ENCODE measurements at places on chromosomes 4 and X. TPM values are rescaled to one million over a fixed set of nuclear protein-coding genes. Genes with fewer than 3 reads are reported as not detected.
A peak's percentile ranks its signal among the peaks of the same experiment; 100 is the strongest.

DNA sequence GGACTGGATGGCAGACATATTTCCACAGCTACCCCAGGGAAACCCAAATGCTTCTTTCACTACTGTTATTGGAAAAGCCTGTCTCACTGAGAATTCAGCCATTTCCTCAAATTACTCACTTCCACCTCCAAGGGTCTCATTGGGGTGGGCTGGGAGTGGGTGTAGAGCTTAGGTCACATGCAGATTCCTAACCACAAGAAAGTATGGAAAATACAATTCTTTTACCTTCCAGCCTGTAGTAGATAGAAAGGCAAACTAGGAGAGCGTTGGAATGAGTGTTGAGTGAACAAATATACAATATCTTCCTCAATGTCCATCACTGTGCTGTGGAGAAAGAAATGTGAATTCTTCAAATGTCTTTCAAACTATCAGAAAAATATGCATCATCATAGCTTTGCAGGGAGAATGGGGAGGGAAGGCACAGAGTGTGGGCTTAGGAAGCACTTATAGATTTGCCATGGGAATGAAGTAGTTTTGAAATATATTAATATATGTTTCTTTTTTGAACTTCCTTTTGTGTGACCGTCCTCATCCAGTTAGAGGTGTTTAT lies 245.3 kb upstream of the JADE1 start:
- DNase-seq, result no peak
- no peaks in the 10 kb centered on the region for H3K36me3 ChIP-seq
- no peak overlapping the region for H3K27ac ChIP-seq

- no peaks in the 10 kb centered on the region for H3K36me3 ChIP-seq
- H3K27me3 ChIP-seq, result no peaks in the 10 kb centered on the region
- DNase-seq, result no peak
- no peaks in the 10 kb centered on the region for H3K4me1 ChIP-seq
- no peak overlapping the region for H3K27ac ChIP-seq
These were observed 126.3 kb downstream of the AASDH start for GRCh38 chr4:56261027-56261426.

DNA sequence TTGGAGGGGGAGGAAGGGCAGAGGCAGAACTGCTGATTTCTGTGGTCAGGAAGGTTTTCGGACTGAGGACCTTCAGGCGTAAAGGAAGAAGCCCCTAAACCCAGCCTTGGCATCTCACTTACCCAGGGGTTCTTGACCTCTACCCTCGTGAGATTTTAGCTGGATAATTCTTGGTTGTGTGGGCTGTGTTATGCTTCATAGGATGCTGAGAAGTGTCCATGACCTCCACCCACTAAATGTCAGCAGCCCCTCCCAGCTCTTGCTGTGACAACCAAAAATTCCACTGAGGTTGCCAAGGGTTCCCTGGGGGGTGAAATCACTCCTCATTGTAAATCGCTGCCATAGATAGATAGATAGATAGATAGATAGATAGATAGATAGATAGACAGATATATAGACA lies 5.8 kb upstream of the CRLF2 start:
- no peak overlapping the region for H3K27ac ChIP-seq
- no peaks in the 10 kb centered on the region for H3K27me3 ChIP-seq
- no peak for DNase-seq
- no peaks in the 10 kb centered on the region for H3K4me1 ChIP-seq
- H3K4me3 ChIP-seq, result no peak overlapping the region

GRCh38 chrX:79290596-79290995 lies 76.5 kb downstream of the ITM2A start:
- DNase-seq, result no peak
- no peaks in the 10 kb centered on the region for H3K4me1 ChIP-seq
- H3K36me3 ChIP-seq, result no peaks in the 10 kb centered on the region

GRCh38 chr4:70930530-70931256 lies 28.5 kb downstream of the MOB1B start:
- H3K36me3 ChIP-seq, result no peaks in the 10 kb centered on the region
- H3K27ac ChIP-seq, result no peak overlapping the region
- DNase-seq, result no peak
- H3K4me1 ChIP-seq, result peaks cover 4% of the 10 kb centered on the region

- peaks cover 4% of the 10 kb centered on the region for H3K27me3 ChIP-seq
- H3K36me3 ChIP-seq, result no peaks in the 10 kb centered on the region
- peak; percentile 30 for DNase-seq
- H3K4me3 ChIP-seq, result no peak overlapping the region
- peak overlapping the region; percentile 34 for H3K27ac ChIP-seq
These were observed 1.3 kb upstream of the FHIP1A start for GRCh38 chr4:151407466-151408379.

GRCh38 chr4:10171055-10171454 lies 54.5 kb upstream of the WDR1 start:
- no peak for DNase-seq
- no peaks in the 10 kb centered on the region for H3K4me1 ChIP-seq
- no peaks in the 10 kb centered on the region for H3K36me3 ChIP-seq

- H3K36me3 ChIP-seq, result no peaks in the 10 kb centered on the region
- peak; percentile 82 for DNase-seq
- H3K27ac ChIP-seq, result peak overlapping the region; percentile 92
These were observed 1.4 kb downstream of the ELOVL6 start for GRCh38 chr4:110196871-110197528.

GRCh38 chr4:82043081-82043808 lies 330.5 kb downstream of the HNRNPD start:
- H3K36me3 ChIP-seq, result no peaks in the 10 kb centered on the region
- DNase-seq, result peak; percentile 4
- no peaks in the 10 kb centered on the region for H3K4me1 ChIP-seq
- no peak overlapping the region for H3K27ac ChIP-seq

GRCh38 chrX:80879143-80879542 lies 69.5 kb upstream of the BRWD3 start:
- no peak for DNase-seq
- no peaks in the 10 kb centered on the region for H3K36me3 ChIP-seq
- no peak overlapping the region for H3K27ac ChIP-seq
- no peak overlapping the region for H3K4me3 ChIP-seq
- H3K27me3 ChIP-seq, result no peaks in the 10 kb centered on the region

- no peak overlapping the region for H3K27ac ChIP-seq
- no peaks in the 10 kb centered on the region for H3K4me1 ChIP-seq
- H3K27me3 ChIP-seq, result no peaks in the 10 kb centered on the region
These were observed 63.6 kb downstream of the AR start for GRCh38 chrX:67607466-67607865.

DNA sequence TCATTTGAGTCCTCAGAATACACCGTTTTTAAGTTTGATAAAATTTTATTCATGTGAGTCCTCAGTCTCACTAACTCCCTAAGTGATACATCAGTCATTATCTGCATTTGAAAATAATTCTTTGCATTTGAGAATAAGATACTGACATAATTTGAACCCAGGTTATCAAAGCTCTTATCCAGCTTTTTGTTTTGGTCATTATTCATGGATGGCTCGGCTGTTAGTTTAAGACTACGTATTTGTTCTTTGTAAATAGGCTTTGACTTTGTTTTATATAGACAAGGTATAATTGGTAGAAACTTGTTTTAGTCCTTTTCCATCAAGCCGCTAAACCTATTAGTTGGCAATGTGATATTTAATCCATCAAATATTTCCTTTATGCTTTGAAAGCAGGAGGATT lies 7.9 kb downstream of the SPRY1 start:
- no peak overlapping the region for H3K4me3 ChIP-seq
- peaks cover 50% of the 10 kb centered on the region for H3K4me1 ChIP-seq
- H3K27ac ChIP-seq, result no peak overlapping the region
- H3K27me3 ChIP-seq, result no peaks in the 10 kb centered on the region

DNA sequence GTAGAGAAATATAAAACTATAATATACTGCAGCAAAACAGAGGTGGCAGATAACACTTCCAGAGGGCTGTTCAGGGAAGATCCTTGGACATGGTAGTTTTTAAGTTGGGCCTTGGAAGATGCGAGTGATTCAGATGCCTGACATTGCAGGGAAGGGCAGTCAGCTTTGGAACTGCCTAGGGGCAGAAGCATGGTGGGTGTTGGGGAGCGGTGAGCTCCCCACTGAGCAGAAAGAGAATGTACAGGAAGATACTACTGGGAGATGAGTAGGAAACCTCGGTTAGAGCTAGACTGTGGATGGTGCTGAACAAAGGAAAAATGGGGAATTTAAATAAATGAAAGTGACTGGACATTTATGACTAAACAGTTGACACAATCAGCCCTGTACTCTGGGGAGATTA lies 24.9 kb upstream of the SEC24B start:
- H3K27ac ChIP-seq, result no peak overlapping the region
- H3K4me3 ChIP-seq, result no peak overlapping the region
- no peaks in the 10 kb centered on the region for H3K27me3 ChIP-seq
- DNase-seq, result no peak
- H3K4me1 ChIP-seq, result no peaks in the 10 kb centered on the region

DNA sequence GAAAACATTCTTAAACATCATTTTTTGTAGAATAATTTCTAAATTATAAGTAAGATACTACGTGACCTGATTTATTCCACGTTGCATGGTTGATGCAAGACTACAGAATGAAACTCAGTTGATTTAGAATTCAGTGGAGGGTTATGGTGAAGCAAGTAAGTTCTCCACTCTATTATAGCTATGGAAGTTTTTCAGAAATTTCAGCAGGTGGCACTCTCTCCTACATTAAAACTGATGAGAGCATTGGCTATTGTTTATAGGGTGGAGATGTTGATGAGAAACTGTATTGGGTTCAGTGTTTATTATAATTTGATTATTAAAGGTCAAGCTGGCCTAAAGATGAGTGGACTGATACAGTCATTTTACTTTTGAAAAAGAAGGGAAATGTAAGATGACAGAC lies 88.0 kb downstream of the FNIP2 start:
- peaks cover 26% of the 10 kb centered on the region for H3K36me3 ChIP-seq
- H3K27ac ChIP-seq, result no peak overlapping the region
- no peak overlapping the region for H3K4me3 ChIP-seq

GRCh38 chr4:6963139-6963611 lies 53.5 kb downstream of the TBC1D14 start:
- DNase-seq, result no peak
- no peaks in the 10 kb centered on the region for H3K36me3 ChIP-seq
- H3K4me1 ChIP-seq, result no peaks in the 10 kb centered on the region

DNA sequence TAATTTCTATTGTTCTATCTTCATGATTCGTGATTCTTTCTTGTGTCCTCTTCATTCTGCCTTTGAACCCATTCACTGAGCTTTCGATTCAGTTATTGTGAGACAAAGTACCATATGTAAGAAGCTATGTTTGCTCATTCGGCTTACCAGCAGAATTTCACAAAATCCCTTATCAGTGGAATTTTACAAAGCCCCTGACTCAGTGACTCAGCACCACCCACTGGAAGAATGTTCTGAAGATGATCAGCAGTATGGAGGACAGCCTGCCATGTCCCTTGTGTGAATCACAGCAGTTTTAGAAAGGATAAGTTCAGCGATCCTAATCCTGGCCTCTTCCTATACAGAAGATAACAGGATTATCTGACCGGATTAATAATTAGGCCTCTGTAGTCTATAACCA lies 5.8 kb upstream of the UXT start:
- no peaks in the 10 kb centered on the region for H3K27me3 ChIP-seq
- H3K36me3 ChIP-seq, result no peaks in the 10 kb centered on the region
- no peak overlapping the region for H3K27ac ChIP-seq
- no peak overlapping the region for H3K4me3 ChIP-seq
- H3K4me1 ChIP-seq, result no peaks in the 10 kb centered on the region

Gene FAM184B
- total RNA-seq, result 0.09 TPM

Gene GABRG1
- not detected for total RNA-seq

Gene SLC10A7
- total RNA-seq, result 18.9 TPM

Gene CXCL11
- total RNA-seq, result not detected

Gene ADH7
- 0.71 TPM for total RNA-seq

Data from lung (tissue), 17 donors.